ENCODE measurements at places on chromosomes 16 and 17. TPM values are rescaled to one million over a fixed set of nuclear protein-coding genes. Genes with fewer than 3 reads are reported as not detected.

- no peak for DNase-seq
Measured at GRCh38 chr17:7307686-7308624, 527 bp downstream of the EIF5A start.

DNA sequence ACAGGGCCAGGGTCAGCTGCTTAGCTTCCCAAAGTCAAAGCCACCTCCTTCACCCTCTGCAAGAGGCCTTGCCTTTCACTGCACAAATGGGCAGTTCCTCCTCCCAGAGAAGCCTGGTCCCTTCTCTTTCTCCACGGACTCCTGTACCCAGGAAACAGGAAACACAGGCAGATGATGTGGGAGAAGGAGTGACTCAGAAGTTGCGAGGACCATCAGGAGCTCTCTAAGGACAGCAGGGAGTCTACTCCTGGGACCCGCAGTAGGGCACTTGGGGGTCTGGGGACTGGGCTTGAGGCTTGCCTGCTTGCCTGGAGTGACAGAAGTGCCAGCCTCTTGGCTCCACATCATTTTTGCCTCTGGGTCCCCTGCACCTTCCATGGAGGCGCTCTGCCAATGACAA, 47.4 kb upstream of the KSR1 start:
- DNase-seq = no peak

- DNase-seq = no peak
Measured at GRCh38 chr16:83205896-83206295, 579.1 kb downstream of the CDH13 start.

DNA sequence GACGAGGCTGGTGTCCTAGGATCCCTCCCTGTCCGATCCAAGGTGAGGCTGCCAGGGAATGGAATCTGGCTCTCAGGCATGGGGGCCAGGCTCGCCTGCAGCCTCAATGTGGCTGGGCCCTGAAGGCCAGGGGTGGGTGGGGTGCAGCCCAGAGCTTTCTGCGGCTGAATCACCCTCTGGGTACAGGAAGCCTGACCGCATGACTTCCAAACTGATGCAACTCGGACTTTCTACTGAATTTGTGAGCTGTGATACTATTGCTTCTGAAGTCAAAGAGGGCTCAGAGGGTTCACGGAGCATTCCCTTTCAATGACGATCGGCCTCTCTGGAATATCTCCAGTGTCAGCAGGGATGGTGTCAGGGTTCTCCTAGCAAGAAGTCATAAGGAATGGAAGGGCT, 123.7 kb downstream of the METRNL start:
- DNase-seq = no peak

DNA sequence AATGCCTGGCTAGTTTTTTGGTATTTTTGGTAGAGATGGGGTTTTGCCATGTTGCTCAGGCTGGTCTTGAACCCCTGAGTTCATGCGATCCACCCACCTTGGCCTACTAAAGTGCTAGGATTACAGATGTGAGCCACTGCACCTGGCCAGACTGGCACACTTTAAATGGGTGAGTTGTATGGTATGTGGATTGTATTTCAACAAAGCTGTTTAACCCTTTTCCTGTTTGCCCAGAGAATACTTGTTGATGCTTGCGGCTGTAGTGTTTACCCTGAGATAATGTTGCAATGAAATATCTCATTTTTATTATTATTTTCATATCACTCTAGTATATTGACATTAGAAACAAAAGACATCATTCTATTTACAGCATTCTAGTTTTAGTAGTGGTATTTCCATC, 17.1 kb upstream of the TMEM94 start:
- DNase-seq = no peak

DNA sequence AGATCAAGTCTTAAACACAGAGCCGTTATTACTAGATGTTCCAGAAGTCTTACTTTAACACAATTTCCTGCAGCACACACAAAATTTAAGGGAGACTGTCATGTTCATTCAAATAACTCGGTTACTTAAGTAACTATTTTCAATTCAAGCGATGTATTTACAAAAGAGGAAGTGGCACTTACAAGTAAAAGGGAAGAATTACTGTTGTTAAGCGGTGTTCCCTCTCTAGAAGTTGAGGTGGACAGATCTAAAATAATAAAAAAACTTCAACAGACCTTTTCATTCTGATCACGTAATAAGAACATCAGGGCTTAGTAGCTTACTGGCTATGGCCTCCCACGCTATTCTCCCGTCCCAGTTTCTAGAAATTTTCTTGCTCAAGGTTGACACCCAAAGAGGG, 26.2 kb upstream of the TXNDC11 start:
- DNase-seq = no peak

GRCh38 chr17:81890447-81891302, 711 bp downstream of the ALYREF start:
- DNase-seq = no peak

DNA sequence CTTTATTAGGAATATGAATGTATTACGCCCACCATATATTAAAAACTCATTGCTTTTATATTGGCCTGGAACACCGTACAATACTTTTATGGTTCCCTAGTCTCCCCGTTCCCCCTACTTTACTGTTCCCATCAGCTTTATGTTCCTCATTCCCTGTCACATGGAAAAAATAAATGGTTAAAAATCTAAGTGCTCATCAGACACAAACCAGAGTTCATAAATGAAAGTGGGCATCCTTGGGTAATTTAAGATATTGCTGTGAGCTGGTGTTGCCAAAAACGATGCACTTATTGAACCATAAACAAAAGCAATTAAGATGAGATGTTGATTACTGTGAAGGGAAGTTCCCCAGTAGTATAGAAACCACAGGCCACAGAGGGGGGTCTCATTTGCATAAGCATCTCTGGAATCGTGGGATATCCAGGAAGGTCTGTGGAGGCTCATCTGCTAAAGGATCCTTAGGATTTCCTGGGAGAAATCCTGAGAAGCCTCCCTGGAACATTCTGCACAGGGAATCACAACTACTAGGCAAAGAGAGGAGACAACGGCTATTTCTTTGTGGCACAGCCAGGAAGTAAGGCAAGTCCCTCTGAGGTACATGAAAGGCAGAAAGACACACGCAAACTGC, 591.4 kb upstream of the CDH11 start:
- no peak for DNase-seq

DNA sequence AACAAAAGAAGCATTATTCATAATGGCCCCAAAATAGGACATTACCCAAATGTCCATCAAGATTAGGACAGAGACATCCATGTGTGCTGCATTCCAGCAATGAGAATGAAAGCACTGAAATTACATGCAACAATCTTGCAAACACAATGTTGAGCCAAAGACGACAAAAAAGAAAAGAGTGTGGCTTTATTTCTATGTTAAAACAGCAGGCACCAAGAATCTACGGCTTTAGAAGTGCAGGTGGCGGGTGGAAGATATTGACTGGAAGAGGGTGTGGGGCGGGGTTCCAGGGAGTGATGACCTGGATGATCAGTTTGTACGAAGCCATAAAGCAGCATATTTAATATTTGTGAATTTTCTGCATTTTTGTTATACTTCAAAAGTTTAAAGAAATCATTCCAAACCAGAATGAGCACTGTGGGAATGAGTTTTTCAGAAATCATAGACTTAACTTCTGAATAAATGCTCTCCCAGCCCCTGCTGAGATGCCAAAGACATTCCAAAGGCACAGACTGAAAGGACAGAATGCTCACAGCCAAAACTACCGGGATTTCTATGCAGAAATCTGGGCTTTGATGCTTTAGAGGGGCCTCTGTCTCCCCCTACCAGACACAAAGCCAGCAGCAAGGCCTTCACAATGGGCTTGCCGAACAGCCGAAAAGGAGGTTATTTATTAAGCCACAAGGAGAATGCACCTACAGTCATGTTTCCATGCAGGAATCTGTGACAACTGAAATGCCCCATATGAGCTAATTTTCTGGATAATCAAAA, 361.6 kb downstream of the GRIN2A start:
- no peak for DNase-seq

GRCh38 chr16:27246439-27246838, 22.1 kb downstream of the NSMCE1 start:
- DNase-seq = no peak

Gene IRX3
- 1.3 TPM for total RNA-seq

Gene PEX12
- 5.8 TPM for total RNA-seq

Gene PLLP
- total RNA-seq = 2.5 TPM
